ENCODE measurements at places on chromosomes 7 and 10. TPM values are rescaled to one million over a fixed set of nuclear protein-coding genes. Genes with fewer than 3 reads are reported as not detected.

DNA sequence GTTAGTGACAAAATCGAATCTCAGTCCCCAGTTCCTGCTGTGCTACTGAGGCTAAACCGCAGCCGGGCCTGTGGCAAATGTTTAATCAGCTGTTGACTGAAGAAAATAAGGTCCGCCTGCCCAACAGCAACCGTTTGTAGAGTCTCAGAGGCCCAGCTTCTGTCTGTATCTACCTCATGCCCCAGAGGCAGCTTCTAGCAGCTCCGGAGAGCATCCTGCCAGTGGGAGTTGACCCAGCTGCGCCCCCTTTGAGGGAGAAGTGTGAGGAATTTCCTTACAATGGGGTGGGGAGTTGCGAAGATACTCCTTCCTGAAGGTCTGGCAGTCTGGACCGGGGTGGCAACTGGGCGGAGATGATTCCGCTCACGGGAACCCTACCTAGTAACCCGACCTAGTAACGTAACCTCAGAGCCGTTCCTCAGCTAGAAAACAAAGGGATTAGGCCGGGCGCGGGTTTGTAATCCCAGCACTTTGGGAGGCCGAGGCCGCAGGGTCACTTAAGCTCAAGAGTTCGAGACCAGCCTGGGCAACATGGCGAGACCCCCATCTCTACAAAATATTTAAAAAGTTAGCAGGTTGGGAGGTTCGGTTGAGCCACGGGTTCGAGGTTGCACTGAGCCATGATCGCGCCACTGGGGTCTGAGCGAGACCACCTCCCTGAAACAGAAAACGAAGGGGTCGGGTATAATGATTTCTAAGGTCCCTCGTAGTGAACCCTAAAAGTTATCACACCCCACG is 846 bp upstream of the ZNF775 start:
- peak; percentile 85 for DNase-seq

- DNase-seq, result no peak
These were observed 26.1 kb upstream of the RSU1 start for GRCh38 chr10:16843252-16843870.

GRCh38 chr7:43584195-43584586 is 1.3 kb downstream of the STK17A start:
- DNase-seq, result no peak

- DNase-seq, result no peak
These were observed 220.1 kb downstream of the PPP1R3A start for GRCh38 chr7:113698556-113699220.

DNA sequence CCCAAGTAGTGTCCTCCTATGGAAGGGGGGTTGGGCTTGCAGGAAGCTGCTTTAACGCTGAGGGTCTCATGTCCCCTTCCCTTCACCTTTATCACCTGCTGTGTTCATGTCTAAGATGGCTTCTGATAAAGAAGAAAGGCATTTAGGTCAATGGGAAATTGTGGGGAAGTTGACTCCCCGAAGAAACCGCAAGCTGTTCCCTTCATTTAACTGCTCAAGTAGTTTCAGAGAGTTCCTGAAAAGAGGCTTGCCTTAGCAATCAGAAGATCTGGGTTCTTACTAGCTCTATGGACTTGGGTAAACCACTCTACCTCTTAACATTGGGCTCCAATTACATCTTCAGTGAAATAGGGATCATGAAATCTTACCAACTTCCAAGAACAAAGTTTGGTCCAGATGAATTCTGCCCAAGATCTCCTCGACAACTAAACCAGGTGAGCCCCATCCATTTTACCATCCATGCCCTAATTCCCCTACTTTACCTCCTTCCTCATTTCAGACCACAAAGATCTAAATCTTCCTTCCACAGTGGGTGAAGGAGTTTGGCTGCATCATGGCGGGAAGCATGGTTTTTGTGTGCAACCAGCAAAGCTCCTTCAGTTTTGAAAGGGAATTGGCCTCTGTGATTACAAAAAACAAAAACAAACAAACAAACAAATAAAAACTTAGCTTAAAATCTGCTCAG is 30.4 kb upstream of the UCN3 start:
- DNase-seq, result no peak

DNA sequence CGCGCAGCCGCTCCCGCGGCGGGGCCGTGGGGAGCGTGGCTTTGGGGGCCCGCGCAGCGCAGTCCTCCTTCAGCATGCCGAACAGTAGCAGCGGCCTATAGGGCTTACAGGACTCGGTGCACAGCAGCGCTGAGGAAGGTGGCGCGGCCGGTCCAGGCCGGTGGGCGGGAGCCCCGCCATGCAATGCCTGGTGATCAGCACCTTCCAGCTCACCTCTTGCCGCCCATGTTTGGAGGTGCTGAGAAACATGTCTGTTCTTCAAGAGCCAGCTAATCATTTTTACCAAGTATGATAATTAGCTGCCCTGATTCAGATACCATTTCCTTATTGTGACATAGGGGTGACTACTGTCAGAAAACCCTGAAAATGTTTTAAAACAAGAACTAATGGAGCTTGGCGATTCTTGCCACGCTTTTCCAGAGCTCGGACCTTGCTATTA is 33.5 kb upstream of the SFTPD start:
- DNase-seq, result no peak

GRCh38 chr7:35249537-35249907 is 4.4 kb downstream of the TBX20 start:
- DNase-seq, result no peak

- DNase-seq, result no peak
These were observed 180.8 kb downstream of the MAD1L1 start for GRCh38 chr7:2051707-2052656.

GRCh38 chr7:157604661-157605381 is 268.0 kb downstream of the DNAJB6 start:
- no peak for DNase-seq

GRCh38 chr10:74792726-74793125 is 33.7 kb upstream of the KAT6B start:
- DNase-seq, result no peak

- DNase-seq, result peak; percentile 14
These were observed 76.0 kb upstream of the AGBL3 start for GRCh38 chr7:134910214-134910890.

- DNase-seq, result no peak
These were observed 556.2 kb downstream of the LRMDA start for GRCh38 chr10:75987616-75988015.

DNA sequence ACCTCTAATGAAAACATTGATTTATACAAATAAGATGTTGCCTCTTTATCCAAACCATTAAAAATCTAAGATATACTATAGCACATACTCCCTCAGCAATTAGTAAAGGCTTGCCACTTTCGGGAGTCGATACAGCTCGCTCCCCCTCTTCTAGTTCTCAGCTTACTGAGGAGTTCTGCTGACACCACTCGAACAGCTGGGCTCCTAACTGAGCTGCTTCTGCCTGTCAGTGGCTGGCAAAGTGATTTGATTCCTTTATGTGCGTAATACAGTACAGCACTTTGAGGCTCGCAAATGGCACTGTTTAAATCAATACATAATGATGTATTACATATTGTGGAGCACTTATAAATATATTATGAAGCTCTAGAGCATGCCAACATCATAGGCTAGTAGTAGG is 241.8 kb downstream of the CREB5 start:
- no peak for DNase-seq

DNA sequence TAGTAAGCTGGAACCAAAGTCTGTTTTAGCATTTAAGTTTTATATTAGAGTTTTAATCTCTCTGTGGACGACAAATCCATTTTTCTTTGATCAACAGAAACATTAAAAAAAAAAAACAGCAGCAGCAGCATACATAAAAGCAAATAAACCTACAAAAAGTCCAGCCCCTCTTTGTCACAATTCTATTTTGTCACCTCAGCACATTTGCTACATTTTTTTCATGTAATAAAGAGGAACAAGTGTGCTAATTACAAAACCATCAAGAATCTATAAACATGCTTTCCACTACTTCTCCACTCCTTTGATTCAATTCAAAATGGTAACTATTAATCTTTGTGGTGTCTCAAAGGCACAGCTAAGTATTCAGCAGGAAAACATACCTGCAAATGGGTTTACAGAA is 259.8 kb upstream of the GNAI1 start:
- DNase-seq, result no peak

DNA sequence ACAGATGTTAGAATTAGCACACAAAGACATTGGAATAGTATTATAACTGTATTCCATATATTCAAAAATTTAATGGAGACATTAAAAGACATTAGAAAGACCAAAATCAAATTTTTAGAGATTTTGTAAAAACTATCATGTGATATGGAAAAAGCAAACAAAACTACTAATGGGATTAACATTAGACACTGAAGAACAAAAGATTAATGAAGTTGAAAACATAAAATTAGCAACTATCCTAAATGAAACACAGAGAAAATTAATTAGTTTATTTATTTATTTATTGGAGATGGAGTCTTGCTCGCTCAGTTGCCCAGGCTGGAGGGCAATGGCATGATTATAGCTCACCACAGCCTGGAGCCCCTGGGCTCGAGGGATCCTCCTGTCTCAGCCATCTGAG is 158.8 kb downstream of the DOCK4 start:
- DNase-seq, result no peak

DNA sequence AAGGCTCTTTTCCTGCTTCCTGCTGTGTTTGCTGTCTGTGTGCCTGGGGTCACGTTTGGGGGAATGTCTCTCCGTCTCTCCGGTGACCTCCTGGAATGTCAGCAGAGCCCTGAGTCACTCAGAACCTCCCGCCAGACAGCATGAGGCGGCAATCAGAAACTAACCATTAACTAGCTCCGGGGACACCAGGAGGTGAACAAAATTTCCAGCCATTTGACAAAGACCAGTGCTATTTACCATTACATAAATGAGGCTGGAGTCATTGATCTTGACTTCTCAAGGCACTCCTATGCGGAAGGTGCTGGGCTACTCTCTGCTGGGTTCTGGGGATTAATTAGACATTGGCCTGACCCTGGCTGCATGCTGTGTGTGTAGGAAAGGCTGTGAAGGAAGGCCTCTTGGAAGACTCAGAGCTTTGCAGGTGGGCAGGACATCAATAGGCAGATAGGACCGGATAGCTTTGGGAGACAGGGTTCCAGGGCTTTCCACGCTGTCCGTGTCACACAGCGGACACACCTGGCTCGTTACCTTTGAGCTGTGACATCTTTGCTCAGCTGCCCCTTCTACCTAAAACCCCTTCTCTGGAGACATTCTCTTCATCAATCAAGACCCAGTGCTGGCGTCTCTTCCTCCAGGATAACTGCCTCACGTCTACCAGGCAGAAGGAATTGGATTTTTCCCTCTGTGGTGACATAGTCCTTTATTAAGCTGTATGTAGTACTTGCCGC is 77.0 kb downstream of the PFKFB3 start:
- DNase-seq, result no peak

DNA sequence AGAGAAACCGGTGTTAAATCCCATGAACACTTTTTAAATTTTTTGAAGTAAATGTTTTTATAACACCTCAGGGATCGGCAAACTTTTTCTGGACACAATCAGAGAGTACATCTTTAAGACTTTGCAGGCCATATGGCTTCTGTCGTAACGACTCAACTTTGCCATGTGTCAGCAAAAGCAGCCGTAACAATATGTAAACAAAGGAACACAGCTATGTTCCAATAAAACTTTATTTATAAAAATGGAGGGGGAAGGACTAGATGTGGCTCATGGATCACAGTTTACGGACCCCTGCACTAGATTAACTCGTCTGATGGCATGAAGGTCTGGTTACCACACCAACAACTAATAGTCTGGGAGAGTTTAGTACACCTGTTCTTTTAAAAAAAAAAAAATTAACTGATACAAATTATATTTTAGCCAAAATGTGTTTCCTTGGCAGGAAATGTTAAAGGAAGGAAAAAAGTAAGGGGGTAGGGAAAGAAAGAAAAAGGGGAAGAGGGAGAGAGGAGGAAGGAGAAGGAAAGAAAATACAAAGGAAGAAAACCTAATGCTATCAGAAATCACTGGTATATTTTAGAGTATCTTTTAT is 50.2 kb downstream of the ABI1 start:
- no peak for DNase-seq

GRCh38 chr10:59562126-59562525 is 147.5 kb downstream of the SLC16A9 start:
- no peak for DNase-seq

GRCh38 chr7:90825779-90826178 is 229.7 kb downstream of the CDK14 start:
- DNase-seq, result no peak

DNA sequence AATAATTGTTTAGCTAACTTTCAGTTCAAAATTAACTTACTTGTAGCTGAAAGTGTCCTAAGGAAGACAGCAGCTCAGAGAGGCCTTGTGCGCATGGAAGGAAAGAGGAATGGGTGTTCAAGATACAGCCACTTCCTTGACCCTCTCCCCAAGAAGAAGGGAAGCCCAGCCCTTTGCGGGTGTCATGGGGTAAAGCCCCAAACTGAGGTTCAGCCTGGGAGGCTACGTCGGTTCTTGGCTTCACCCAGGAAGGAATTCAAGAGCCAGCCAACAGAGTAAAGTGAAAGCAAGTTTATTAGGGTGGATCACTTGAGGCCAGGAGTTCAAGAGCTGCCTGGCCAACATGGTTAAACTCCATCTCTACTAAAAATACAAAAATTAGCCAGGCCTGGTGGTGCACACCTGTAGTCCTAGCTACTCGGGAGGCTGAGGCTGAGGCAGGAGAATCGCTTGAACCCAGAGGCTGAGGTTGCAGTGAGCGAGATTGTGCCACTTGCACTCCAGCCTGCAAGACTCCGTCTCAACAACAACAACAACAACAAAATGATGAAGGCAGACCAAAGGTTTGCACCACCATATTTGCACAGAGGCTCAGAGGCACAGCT is 15.9 kb downstream of the GPRIN2 start:
- DNase-seq, result peak; percentile 36

GRCh38 chr10:89332123-89332633 is 4.4 kb downstream of the IFIT3 start:
- DNase-seq, result no peak

- DNase-seq, result no peak
These were observed 25.2 kb upstream of the OTUD1 start for GRCh38 chr10:23413629-23414089.

GRCh38 chr10:100642295-100642994 is 102.9 kb upstream of the PAX2 start:
- DNase-seq, result no peak

GRCh38 chr7:25894002-25894901 is 257.7 kb upstream of the NFE2L3 start:
- peak; percentile 38 for DNase-seq

GRCh38 chr10:61766927-61767326 is 104.2 kb downstream of the CABCOCO1 start:
- DNase-seq, result no peak

DNA sequence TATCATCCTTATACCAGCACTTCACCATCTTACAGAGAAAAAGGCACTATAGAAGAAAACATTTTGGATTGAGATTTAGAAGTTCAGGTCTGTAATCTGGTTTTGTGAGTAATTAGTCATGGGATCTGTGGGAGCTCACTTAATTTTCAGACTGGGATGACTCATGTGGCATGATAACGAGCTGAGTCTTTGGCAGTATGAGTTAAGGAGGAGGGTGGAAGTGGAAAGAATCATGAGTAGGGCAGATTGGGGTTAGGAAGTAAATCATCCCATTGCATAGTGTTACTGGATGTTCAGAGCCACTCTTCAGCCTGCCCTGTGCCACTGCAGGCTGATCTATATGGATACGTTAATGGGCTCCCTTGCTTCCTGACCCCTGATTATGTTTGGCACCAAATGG is 64.9 kb downstream of the ZNF92 start:
- DNase-seq, result no peak

- peak; percentile 52 for DNase-seq
These were observed at the start of gene SPAG6 for GRCh38 chr10:22345301-22346095. TSS of gene SPAG6 (plus strand) at chr10:22345496. CDS start at chr10:22345612, 116 bp downstream.

The TMEM26 gene
- 0.40 TPM for total RNA-seq

The CTAGE4 gene
- total RNA-seq, result 5.1 TPM

The LRRN3 gene
- 0.20 TPM for total RNA-seq

The CYP3A5 gene
- 144 TPM for total RNA-seq

The TSC22D4 gene
- total RNA-seq, result 57.2 TPM

The CRHR2 gene
- total RNA-seq, result not detected

The GIMAP7 gene
- total RNA-seq, result 8.7 TPM

The CDH23 gene
- 2.5 TPM for total RNA-seq
